Midbrain (tissue), 1 donor: ENCODE measurements at places on chromosomes 13 and 19.

DNA sequence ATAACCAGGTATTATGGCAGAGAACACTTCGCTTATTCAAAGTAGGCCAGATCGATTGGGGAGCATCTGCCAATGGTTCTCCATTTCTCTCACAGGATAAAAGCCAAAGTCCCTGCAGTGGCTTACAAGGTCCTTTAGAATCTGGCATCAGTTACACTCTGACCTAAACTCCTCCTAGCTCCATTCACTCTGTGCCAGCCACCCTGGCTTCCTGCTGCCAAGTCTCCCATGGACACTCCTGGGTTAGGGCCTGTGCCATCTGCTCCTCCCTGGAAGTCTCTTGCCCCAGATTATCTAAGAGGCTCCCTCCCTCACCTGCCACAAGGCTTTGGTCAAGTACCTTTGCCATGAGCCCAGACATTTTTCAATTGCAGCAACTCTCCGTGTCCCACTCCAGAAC lies 649.2 kb downstream of the DACH1 start:
- no peak for DNase-seq

DNA sequence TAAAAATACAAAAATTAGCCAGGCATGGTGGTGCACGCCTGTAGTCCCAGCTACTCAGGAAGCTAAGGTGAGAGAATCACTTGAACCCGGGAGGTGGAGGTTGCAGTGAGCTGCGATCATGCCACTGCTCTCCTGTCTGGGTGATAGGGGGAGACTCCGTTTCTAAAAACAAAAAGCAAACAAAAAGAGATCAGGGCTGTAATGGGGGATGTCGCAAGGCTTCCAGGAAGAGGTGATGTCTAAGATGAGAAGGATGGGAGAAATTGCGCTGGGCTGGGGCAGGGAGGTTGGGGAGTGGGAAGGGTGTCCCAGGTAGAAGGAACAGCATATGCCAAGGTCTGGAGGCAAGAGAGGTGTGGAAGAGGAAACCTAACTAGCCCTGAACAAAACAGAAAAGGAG lies 36.1 kb downstream of the PTPRS start:
- no peak for DNase-seq

DNA sequence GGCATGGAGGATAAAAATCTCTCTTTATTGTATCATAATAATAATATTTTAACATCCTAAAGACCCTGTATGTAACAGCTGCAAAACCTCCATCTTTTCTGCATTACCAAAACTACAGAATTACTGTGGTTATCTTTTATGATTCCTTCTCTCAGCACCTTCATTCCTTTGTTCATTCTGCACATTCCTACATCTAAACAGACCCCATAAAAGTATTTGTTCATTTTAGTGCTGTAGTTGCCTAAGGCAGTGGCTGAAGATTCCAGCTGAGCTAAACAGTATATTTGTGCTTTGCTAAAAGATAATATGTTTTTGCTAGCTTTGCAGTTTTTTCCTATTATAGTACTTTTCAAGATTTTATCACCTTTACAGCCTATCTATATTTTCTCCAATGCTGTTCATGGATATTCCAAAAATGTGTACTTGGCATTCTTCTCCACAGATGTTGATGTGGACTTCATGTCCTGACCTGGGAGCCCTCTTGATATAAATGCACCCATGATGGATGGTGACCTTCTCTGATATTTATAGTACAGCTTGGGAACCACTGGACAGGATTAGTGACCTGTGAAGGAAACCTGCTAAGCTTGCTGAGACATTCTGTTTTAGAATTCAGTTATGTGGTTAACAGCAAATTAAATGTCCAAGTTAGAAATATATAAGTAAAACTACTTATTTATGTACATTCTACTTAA lies 2832.9 kb upstream of the PCDH20 start:
- DNase-seq = no peak

DNA sequence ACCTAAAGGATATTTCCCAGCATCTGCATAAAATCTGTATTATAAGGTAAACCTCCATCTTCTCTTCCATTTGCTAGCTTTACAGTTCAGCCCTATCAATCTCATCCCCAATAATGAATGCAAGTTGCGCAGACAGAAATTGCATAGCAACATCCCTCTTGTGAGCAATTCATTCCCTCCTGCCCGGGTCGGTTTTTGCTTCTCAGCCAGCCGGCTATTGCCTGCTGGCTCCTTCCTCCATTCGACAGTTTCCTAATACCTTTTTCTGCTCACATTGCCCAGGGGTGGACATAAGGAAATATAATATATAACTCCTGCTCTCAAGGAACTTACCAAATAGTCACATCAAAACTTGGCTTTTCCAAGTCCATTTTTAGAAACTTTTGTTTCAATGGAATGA lies 125.2 kb downstream of the FGF9 start:
- no peak for DNase-seq
